ENCODE measurements at places on chromosomes 2 and 18.
A peak's percentile ranks its signal among the peaks of the same experiment; 100 is the strongest.

DNA sequence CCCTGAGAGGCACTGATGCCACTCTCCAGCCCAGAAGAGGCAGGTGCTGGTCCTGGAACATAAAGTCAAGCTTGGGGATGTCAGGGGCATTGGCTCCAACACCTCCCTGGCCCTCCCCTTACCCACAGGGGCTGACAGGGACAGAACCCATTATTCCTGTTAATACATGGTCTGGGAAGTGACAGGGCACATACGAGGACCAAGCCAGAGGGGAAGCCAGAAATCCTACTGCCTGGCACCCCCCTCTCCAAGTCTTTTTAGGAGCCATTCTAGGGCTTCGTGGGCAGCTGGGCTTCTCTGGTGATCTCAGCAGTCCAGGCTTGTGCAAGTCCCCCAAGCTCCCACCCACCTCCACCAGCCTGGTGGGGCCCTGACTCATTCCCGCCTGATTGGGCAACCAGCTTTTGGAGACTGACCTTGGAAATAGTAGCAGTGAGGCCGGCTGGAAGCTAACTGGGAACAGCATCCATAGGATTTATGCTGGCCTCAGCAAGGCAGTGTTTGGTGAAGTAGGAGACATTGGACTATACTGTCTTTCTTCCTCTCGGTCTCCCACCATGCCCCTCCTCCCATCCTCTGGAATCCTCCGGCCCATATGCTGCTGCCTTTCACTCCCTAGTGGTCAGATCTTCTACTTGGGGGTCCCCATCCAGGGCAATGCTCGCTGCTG is 86.4 kb upstream of the HK2 start:
- DNase-seq: peak; percentile 70

GRCh38 chr18:32040936-32041335 is 22.3 kb downstream of the RNF125 start:
- no peak for DNase-seq

DNA sequence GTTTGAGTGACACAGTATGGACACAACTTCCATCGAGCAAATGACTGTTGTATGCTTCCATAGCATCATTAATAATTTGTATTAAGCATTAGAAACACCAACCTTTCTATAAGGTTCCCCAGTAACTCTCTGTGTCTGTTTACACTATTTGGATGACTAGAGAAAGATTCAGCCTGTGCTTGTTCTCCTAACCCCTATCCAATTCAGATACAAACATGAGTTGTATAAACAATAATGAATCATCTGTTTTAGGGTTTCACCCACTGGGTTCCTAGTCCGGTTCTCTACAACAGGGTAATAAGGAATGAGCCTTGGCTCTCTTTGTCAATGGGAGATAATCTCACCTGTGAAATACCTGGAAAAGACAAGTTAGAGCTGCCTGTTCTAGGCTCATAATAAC is 894.1 kb upstream of the PIK3C3 start:
- no peak for DNase-seq

- no peak for DNase-seq
Observed at GRCh38 chr2:26848336-26849055, 564 bp downstream of the DPYSL5 start.

DNA sequence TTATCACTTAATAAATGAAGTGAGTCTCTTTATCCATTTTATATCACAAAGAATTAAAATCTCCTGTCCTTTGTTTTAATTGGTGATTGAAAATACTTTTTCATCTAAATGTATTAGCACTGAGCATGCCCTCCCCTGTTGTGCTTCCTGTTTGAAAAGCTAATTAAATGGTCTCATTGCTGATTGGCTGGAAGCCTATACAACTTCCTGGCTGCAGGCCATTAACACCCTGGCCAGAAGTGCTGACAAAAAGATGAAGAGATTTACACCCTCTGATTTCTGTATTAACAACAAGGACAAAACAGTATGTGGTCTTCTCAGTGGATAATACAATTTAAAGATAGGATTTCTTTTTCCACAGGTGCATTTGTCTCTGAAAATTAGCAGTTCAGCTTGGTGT is 548.0 kb downstream of the DCC start:
- DNase-seq: no peak

Data from fibroblast of skin of right quadriceps (primary cell).